ENCODE measurements at places on chromosomes 4 and X.

- no peak for DNase-seq
These were observed 54.2 kb upstream of the GIMD1 start for GRCh38 chr4:106422766-106423165.

GRCh38 chr4:42296196-42296595, 101.1 kb upstream of the SHISA3 start:
- DNase-seq: no peak

GRCh38 chrX:65517923-65518322, 16.7 kb downstream of the LAS1L start:
- DNase-seq: no peak

DNA sequence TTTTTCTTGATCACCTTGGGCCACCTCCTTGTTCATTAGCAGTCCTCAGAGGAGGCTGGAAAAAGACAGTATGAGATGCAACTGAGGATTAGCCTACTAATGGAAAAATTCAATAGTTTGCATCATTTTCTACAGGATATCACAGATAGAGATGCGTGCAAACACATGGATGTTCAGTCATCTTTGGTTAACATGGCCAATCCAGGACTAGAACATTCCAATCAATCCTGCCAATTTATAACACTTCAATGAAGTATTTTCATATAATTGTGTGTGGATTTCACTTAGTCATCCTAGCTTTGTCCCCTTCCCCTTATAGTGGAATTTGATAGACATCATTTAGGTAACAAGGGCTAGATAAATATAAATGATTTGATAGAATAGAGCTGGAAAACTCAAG, 42.7 kb downstream of the MAML3 start:
- DNase-seq: no peak

GRCh38 chrX:153029875-153030274, 26.4 kb upstream of the PNMA3 start:
- no peak for DNase-seq

- no peak for DNase-seq
These were observed 777.7 kb downstream of the STIM2 start for GRCh38 chr4:27638163-27638915.

DNA sequence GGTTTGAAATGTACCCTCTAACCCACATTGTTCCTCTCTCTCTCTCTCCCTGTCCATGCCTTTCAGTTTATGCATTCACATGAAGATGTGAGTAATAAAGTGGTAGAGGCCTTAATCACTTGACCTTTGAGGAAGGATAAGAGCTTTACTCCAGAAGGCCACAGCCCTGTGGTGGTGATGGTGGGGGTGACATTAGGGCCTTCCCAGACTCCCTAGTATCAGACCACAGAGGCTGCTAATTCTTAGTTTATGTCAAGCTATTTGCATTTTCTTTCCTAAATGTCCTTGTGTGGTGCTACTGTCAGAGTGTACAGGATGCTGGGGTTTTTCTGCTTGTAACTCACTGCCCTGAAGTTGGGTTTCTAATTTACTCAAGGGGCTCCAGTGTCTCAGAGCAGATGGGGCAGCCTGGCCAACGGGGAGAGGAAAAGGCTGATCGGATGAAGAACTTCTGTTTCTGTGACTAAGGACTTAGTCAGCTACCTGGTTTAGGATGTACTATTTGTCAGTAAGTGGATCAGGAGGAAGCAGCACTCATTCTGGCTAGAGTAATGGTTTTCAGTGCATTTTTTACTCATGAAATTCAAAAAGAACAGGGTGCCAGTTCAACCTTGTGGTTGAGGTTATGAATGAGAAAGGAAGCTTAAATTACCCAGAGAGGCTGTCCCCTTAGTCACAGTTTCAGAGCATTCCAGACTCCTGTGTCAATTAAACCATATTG, 509.6 kb upstream of the DIPK2B start:
- DNase-seq: no peak

DNA sequence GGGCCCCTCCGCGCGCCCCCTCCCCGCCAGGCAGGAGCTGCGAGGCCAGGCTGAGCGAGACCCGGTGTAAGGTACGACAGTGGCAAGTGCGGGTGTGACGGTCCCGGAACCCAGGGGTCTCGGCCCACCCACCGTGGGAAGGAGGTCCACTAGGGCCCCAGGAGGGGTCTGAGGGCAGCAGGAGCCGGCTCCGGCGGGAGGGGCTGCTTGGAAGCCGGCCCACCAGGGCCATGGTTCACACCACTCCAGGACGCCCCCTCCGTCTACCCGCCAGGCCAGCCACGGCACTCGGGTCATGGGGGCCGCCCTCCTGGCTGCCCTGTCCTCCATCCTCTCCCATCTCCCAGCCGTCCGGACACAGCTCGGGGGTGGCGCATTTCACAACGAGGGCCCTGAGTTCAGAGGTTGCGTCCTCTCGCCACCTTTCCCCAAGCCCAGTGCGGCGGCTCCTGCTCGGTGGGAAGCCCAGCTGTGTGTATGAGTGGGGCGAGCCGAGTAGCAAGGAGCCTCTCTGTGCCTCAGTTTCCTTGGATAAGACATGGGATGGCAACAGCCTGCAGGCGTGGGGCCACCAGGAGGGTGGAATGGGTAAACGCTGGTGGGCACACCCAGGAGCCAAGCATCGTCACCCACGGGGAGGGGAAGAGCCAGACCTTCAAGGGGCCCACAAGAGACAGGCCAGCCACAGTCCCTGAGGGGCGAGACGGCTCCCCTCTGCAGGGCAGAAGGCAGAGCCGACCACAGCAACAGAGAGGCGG, 81.3 kb downstream of the FAM53A start:
- DNase-seq: no peak

DNA sequence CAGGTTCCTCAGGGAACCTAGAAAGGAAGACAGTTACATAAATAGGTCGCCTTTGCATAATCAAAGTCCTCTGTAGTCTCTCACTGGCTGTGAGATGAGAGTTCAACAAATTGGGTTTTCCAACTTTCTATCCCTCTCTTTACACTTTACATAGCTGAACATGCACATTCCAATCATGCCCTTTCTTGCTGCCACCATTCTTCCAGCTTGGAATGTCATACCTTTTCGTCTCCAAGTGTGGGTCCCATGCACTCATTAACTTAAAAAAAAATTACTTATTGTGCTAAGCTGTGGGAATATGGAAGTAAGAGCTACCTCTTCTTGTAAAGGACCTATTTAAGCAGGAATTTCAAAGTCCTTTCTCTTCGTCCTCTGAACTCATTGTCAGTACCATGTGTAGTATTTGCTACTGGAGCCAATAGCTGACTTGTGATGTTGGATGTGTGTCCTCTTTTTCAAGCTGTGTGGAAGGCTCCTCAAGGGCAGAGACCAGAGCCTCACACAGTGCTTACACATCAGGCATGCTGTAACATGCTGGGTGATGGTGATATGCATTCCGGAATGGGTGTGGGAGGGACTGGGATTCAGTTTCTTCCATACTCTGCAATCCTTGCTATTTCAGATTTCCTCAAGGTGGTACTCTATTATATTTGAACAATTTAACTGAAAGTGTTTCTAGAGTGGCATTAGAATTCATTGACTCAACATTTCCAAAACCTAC, 7.1 kb downstream of the ENOPH1 start:
- no peak for DNase-seq

GRCh38 chr4:25466966-25467697, 90.1 kb downstream of the ANAPC4 start:
- no peak for DNase-seq

DNA sequence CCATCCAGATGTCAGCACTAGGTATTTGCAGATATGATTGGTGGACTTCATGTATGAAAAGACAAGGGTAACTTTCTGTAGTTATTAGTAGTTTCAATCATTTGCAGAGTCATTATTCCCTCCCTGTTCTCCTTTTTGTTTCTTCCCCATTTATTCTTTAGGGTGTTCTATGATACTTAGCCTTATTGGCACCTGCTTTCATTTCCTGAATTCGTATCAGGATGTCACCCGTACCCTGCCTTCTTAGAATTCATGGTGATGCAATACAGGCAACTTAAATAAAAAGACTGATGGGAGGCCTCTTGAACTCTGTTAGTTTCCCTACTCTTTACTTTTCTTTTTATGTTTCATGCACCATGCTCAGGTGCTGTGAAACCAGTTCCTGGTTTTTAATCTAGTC, 24.2 kb downstream of the MAGED1 start:
- no peak for DNase-seq

- DNase-seq: no peak
These were observed 113.6 kb downstream of the CNKSR2 start for GRCh38 chrX:21487832-21488231.

DNA sequence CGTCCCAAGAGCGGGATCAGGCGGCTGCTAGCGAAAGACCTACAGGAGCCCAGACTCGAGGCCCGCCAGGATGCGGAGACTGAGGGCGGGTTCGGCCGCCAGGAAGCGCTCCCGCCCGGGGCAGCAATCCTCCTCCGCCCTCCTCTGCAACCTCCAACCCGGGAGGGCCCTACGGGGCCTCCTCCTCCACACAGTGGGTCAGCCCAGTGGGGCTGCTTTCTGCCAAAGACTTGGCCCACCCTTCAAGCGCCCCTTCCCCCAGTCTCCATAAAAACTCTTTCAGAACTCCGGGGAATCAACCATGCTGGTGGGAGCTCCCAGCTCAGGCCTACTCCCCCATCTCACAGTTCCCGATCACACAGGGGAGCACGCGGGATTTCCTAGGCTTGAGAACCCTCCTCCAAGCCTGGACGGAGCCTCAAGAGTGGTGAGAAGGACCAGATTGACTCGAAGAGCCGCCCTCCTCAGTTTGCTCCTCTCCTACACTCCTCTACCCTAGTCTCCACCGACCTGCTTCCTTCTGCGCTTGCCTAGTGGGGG, 77.5 kb downstream of the RLIM start:
- DNase-seq: no peak

GRCh38 chr4:1608196-1608820, 75.8 kb downstream of the FAM53A start:
- no peak for DNase-seq

GRCh38 chrX:118682258-118683014, 45.0 kb upstream of the IL13RA1 start:
- DNase-seq: no peak

DNA sequence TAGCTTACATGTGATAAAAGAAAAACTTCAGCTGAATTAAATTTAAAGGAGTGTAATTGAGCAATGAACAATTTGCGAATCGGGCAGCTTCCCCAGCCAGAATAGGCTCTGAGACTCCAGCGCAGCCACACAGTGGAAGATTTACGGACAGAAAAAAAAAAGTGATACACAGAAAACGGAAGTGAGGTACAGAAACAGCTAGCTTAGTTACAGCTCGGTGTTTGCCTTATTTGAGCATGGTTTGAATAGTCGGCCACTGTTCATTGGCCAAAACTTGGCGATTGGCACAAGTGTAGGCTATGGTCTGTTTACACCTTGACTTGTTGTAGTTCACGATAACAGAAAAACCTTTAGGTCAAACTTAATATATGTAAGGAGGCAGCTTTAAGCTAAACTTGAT, 16.7 kb upstream of the SUPT20HL1 start:
- DNase-seq: no peak

DNA sequence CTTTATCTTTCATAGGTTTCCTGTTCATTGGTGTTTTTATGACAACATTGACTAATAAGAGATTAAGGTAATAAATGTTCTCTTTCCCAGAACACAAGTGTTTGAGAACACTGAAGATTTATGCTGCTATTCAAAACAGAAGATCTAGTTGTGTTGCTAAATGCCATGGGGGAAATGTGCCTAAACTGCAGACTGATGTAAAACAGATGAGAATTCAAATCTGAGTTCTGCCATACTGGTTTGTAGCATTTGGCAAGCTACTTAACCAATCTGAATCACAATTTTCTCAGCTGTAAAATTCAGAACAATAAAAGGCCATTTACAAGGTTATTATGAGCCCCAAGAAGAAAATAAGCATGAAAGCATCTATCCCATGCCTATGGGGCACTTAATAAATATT, 2.3 kb downstream of the SLC10A6 start:
- no peak for DNase-seq

GRCh38 chrX:78603908-78604307, 55.2 kb downstream of the RTL3 start:
- no peak for DNase-seq

GRCh38 chr4:16029886-16030285, 53.9 kb downstream of the PROM1 start:
- no peak for DNase-seq

- no peak for DNase-seq
These were observed 64.8 kb downstream of the QDPR start for GRCh38 chr4:17447056-17447455.

- peak; percentile 12 for DNase-seq
These were observed 46.0 kb downstream of the TFDP3 start for GRCh38 chrX:133171962-133172708.

DNA sequence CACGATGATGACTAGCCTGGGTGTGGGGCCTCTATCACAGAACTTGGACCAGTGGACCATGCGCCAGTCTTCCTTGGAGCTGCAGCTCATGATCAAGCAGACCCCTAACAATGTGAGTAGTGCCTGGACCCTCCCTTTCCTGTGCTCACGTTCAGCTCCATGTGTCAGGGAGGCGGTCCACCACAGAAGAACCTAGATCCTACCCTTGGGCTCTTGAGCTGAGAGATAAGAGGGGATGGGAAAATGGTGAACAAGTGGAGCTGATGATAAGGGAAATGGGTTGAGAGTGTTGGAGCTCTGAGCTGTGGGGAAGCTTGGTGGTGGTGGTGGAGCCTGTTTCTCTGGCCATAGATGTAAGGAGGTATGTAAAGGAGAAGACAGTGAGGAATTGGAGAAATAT, 13.1 kb downstream of the MED12 start:
- DNase-seq: no peak

DNA sequence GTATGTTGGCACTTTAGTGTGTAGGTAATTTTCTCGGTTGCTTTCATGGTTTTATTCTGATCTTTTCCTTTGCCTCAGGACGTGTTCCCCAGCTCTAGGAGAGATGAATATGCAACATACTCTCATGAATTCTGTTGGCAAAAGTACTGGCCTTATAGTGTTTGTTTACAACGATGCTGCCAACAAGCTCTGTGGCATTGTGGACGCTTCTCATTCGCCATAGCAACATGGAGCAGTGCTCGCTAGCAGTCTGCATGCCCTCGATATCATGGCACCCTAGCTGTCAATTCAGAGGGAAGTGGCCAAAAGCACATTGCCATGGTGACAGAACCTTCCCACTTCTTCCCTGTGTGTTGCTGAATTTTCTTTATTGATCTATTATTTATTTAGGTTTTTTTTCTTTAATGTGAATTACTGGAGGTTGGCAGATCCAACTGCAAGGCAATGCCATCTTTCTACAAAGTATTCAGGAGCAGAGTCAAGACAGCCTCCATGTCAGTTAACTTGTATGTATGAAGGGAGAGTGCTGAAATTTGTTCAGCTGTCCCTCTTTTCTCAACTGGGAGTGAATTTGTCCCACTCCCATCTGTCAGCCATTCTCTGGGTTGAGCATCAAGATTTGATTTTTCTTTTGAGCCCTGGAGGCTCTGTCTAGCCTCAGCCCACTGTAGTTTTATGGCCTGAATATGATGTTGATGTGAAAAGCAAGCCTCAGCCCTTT, 224.9 kb upstream of the VCX3A start:
- DNase-seq: no peak

GRCh38 chr4:86641516-86642090, 47.5 kb downstream of the PTPN13 start:
- DNase-seq: no peak

GRCh38 chrX:418927-419729, 32.4 kb upstream of the PPP2R3B start:
- no peak for DNase-seq

GRCh38 chr4:85498068-85498733, 23.3 kb downstream of the ARHGAP24 start:
- DNase-seq: peak; percentile 28
